Psoas muscle (tissue), 8 donors: ENCODE measurements at places on chromosomes 11 and 22. TPM values are rescaled to one million over a fixed set of nuclear protein-coding genes. Genes with fewer than 3 reads are reported as not detected.

Gene CHADL
- 0.42 TPM for polyA plus RNA-seq

Gene TCN2
- 5.9 TPM for polyA plus RNA-seq

Gene RBM4
- 54.8 TPM for polyA plus RNA-seq

Gene DHCR7
- 4.9 TPM for polyA plus RNA-seq

Gene DTX4
- 0.65 TPM for polyA plus RNA-seq

Gene AQP11
- 1.9 TPM for polyA plus RNA-seq

Gene RPS25
- 1,713 TPM for polyA plus RNA-seq

Gene KDM4E
- polyA plus RNA-seq: not detected

Gene OR51I2
- polyA plus RNA-seq: not detected

Gene NTM
- polyA plus RNA-seq: 0.18 TPM

GRCh38 chr11:68025047-68025446 is 5.4 kb upstream of the NDUFS8 start:
- DNase-seq: no peak

GRCh38 chr22:27985323-27986275 is 66.5 kb upstream of the PITPNB start:
- no peak for DNase-seq

- no peak for DNase-seq
Measured at GRCh38 chr11:72088076-72088808, 7.6 kb downstream of the LRRC51 start.

GRCh38 chr11:68724293-68724692 is 27.0 kb downstream of the TESMIN start:
- DNase-seq: no peak

DNA sequence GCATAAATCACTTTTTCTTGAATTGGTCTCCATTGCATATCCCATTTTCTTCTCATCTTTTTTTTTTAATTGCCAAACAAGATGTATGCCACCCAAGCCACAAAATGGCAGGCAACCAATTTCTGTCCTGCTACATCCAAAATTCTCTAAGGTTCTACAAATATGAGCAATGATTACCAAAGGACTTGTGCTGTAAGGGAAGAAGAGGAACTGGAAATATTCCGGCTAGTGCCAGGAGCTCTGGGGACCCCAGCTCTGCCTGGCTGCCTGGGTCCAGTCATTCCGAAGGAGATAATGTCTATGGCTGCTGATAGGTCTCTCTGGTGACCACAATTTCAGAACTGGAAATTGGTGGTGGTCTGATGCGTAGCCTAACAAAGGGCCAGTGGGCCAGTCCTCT is 17.1 kb upstream of the SNX32 start:
- DNase-seq: no peak

- DNase-seq: no peak
Measured at GRCh38 chr11:7749456-7749855, 43.2 kb upstream of the OVCH2 start.

DNA sequence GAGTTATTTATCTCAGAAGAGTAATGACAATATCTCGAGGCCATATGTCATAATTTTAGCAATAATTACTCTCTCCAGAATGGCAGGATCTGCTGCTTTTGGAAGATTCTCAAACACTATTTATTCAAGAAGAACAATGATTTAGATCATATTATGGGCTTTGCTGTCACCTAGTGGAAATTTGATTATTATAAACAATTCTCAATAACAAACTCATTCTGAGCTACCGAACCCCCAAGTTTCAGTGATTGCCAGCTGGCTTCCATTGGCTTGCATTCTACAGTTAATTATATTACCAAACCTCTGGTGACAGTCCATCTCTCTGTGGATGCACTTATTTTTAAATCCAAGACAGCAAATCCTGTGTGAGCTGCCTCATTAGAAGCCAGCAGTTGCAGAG is 27.9 kb upstream of the SLC36A4 start:
- no peak for DNase-seq

DNA sequence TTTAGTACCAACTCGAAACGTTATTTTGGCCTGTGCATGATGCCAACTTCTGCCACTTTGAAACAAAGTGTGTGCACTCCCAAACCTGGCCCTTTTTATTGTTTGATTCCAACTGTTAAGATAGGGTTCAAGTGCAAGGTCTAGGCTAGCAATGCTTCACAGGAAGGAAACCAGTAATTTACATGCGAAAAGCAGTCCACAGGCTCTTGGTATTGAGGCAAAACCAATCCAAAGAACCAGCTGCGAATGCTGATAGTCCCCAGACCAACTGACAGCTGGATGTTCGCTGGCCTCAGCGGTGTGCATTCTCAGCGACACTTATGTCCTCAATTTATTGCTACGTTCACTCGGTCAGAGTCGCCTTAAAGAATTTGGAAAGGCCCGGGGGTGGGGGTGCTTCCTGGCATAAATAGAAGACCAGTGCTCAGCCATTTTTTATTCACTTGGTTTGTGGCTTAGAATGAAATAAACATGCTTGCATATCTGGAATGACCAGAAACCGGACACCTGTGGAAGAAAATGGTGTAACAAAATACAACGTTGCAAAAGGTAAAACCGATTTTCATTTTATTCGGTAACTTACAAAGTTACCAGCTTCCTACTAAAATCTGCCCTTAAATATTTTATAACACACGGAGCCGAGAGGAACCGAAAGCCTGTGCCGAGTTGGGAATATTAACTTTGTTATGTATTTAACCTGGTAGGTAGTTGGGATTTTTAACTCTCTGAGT is 1.6 kb downstream of the CPT1A start:
- no peak for DNase-seq

DNA sequence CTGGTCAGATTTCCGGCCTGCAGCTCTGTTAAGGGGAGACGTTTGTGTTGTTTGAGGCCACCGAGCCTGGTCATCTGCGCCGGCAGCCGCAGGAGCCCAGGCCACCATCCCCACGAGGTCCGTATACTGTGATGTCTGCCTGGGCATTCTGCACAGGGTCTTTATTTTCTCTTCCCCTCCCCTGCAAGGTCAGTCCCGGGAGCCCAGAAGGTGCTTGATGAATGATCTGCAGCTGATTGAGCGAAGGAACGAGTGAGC is 45.4 kb downstream of the CTTN start:
- no peak for DNase-seq

GRCh38 chr11:69415411-69416142 is 65.9 kb upstream of the LINC01488 start:
- no peak for DNase-seq

- DNase-seq: no peak
Measured at GRCh38 chr11:127255209-127255608, 254.6 kb upstream of the KIRREL3 start.

GRCh38 chr11:71200761-71201160 is 51.6 kb downstream of the SHANK2 start:
- DNase-seq: no peak

- no peak for DNase-seq
Measured at GRCh38 chr22:30265823-30266444, 717 bp downstream of the OSM start.

- no peak for DNase-seq
Measured at GRCh38 chr11:61675826-61676225, 4.4 kb upstream of the DAGLA start.

- no peak for DNase-seq
Measured at GRCh38 chr11:110867951-110868350, 155.7 kb upstream of the ARHGAP20 start.

DNA sequence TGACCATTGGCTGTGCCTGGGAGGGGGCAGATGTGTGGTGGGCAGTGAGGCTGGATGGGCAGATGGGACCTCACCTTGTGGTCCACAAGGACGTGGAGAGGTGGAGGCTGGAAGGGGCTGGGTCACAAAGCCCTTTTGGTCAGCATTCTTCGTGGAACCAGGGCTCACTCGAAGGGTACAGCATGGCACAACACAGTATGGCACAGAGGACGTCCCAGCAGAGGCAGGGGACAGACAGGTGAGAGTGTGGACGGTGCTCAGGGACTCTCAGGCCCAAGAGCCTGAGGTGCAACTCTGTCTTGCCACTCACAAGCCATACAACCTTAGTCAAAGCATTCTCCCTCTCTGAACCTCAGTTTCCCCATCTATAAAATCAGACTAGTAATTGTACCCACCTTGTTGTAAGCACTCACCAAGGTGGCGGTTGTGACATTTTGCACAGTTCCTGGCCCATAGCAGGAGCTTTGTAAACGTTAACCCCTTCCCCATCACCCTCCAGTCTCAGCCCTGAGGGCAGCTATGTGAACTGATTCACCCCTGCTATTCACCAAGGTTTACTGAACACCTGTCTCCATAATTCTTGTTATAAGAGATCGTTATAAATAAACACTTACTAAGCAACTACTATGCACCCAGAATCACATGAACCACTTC is 11.6 kb upstream of the TSKU start:
- no peak for DNase-seq

DNA sequence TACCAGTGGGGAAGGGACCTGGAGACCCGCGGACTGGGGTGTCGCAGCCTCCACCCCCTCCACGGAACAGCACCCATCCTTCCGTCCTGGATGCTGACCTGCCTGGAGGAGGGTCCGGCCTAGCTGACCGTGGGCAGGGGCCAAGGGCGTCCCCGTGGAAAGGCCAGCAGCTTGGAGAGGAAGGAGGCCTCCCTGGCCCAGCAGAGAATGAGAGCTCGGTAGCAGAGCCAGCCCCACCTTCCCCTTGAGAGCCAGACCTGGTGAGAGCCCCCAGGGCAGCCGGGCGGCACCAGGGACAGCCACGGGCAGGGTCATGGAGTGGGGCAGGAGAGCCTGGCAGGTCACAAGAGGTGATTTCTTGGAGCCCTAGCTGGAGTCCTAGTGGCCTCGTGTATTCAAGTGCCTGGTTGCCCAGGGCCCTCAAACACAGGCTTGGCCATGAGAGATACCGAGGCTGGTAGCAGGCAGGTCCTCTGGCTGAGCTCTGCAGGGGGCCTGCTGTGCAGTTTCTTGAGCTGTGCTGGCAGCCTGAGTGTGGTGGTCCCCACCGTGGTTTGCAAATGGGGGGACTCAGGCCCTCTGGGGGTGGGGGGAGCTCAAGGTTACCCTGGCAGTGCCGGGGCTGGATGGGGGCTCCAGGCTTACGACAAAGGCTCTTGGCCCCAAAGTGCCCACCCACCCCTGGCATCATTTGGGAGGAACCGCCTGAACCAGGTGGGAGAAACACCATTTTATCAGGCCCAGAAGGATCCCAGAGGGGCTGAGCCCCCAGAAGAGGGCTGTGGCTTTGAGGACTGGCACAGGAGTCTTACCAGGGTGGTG is 7.6 kb downstream of the TSPAN32 start:
- DNase-seq: no peak

- no peak for DNase-seq
Measured at GRCh38 chr11:64823568-64824119, 13.3 kb upstream of the MEN1 start.

DNA sequence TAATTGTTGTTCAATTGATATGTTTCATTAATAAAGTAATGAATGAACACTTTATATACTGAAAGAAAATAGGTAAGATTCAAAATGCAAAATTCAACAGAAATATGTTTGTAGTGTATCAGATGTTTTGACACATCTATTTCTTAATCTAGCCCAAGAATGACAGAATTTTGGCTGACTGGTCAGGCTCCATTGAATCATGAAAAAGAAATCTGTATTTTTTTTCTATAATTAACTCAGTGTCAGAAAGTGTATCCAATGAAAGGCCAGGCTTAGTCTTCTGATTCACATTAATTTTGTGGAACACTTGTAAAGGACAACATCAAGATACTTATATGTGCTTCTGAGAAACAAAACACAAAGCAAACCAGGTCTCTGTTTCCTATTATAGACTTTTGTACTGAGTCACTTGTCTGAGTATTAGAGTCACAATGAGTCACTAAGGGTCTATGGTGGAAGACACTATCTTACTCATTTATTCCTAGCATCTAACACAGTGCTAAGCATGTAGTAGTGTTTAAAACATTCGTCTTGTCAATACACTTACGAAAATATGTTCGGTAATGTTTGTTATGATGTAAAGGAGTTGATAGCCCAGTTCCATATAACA is 297.7 kb upstream of the CCDC90B start:
- DNase-seq: no peak

GRCh38 chr11:31160504-31161422 is 208.8 kb downstream of the DCDC1 start:
- no peak for DNase-seq

- no peak for DNase-seq
Measured at GRCh38 chr11:61125310-61125684, 23.0 kb downstream of the CD5 start.

DNA sequence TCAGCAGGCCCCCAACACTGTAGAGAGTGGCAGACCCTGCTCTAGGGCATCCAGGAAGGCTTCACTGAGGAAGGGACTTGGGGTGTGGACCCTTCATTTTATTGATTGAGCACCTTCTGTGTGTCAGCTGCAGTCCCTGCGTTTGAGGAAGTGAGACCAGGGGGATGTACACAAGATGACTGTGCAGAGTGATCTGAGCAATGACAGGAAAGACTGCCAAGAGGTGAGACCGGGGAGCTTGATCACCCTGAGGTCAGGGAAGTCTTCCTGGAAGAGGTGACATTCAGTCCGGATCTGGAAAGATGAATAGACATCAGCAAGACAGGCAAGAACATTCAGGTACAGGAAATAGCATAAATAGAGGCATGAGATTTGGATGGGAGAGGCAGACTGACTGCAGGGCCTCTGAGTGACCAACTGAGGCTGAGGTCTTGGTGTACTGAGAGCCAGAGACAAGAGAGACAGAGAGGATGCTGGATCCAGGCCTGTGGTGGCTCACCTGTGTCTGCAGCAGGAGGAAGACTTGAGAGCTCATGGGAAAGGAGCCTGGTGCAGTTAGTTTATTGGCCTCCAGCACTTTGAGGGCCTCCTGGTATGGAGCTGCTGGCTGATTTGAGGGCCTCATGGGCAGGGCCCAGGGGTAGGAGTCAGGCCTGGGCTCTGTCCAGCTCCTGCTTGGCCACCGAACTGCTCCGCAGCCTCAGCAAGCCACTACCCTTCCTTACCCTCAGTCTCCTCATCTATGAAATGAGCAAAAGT is 5.2 kb downstream of the DGAT2 start:
- no peak for DNase-seq

DNA sequence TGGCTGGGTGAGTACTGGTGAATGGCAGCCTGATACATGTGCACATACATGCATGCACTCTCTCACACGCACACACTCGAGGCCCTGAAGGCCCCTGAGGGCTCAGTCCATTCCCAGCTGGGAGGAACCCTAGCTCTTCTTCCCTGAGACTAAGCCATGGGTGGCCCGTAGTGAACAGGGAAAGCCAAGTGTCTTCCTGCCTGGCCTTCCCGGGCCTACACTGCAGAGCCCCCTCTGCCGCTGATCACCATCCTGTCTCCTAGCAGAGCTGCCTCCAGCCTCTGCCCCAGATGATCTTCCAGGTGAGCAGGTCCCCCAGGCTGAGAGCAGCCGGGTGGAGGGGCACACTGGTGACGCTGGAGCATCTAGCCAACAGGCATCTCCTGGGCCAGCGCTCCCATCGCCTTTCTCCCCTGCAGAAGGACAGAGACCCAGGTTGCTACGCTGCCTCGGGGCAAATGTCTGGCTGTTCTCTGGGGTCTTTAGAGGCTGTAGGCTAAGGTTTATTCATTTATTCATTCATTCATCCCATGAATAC is 57.3 kb downstream of the CD82 start:
- no peak for DNase-seq
